ENCODE measurements at places on chromosomes 5 and 9. TPM values are rescaled to one million over a fixed set of nuclear protein-coding genes. Genes with fewer than 3 reads are reported as not detected.

The MUSK gene
- not detected for total RNA-seq

The MED7 gene
- 12.6 TPM for total RNA-seq

The REEP2 gene
- 6.2 TPM for total RNA-seq

The PCDHGB5 gene
- total RNA-seq = 0.19 TPM
